ENCODE measurements at places on chromosomes 16 and 17.

GRCh38 chr16:28823291-28823872 is 583 bp downstream of the ATXN2L start:
- no peak for DNase-seq

DNA sequence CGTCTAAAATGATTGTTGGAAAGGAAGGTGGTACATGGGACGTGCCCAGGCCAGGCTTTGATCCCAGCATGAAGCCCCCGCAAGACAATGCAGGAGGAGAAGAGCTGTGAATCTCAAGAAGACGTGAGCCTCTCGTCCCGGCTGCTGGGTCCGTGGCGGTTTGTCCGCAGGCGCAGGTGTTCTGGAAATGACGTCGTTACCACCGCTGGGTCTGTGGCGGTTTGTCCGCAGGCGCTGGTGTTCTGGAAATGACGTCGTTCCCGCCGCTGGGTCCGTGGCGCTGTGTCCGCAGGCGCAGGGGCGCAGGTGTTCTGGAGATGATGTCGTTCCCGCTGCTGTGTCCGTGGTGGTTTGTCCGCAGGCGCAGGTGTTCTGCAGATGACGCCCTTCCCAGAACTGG is 14.1 kb downstream of the SPG7 start:
- no peak for DNase-seq

DNA sequence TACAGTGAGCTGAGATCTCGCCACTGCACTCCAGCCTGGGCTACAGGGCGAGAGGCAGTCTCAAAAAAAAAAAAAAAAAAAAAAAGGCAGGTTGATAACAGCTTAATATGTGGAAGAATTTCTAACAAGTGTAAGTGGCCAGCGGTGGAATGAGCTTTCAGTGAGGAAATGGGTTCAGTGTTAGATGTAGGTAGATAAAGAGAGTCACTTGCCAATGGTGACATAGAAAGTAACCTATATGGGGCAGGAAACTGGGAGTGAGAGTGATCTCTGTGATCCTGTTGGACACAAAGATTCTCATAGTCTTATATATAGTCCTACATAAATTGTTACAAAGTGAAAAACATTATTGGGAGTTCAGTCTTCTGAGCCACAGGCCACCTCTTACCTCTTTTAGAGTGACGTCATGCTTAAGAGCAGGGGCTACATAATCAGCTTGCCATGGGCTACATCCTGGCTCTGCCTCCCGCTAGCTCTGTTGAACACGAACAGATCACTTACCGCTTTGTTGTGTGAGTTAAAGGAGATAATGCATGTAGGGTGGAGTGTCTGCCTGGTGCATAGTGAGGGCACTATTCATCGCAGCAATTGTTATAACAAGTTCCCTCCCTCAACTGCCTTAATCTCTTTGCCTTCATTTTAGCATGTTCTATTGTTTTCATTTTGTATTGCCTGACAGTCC is 110.2 kb upstream of the ELAC2 start:
- no peak for DNase-seq

GRCh38 chr16:24010440-24011089 is 174.8 kb downstream of the PRKCB start:
- DNase-seq: peak; percentile 73

DNA sequence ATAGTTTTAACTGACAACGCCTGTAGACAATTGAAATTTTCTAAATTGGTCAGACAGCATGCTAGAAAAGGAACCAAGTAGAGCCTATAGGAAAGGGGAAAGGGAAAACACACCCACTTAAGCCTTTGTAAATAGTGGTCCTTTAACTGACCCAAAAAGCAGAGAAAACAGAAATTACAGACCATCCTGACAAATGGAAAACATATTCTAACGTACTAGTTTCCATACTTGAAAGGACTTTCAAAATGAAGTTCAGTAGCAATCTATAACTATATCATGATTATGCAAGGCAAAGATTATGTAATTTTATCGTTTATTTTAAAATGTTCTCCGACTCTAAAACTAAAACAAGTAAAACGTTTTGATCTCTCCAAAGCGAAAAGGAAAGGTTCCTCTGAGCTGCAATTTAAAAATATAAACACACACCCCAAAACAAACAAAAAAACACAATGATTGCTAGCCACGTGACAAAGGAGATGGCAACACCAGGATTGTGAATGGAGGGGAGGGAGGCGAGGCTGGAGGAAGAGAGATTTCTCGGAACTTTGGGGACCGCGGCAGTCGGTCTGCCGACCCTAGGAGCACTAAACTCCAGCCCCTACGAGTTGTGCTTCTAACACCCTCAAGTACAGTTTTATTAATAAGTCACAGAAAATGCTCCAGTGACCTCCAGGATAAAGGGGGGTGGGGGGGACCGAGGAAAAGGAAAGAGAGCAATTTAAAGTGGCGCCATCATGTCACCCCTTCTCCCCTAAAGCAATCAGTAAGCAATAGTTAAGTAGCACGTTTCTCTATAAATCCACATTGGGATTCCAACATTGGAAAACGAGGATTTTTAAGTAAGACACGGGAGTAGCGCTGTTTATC is 1.7 kb downstream of the KANSL1 start:
- DNase-seq: no peak

GRCh38 chr17:72599891-72600290 is 479.1 kb downstream of the SOX9 start:
- no peak for DNase-seq

- DNase-seq: no peak
Observed at GRCh38 chr17:55446581-55447205, 25.1 kb upstream of the MMD start.

DNA sequence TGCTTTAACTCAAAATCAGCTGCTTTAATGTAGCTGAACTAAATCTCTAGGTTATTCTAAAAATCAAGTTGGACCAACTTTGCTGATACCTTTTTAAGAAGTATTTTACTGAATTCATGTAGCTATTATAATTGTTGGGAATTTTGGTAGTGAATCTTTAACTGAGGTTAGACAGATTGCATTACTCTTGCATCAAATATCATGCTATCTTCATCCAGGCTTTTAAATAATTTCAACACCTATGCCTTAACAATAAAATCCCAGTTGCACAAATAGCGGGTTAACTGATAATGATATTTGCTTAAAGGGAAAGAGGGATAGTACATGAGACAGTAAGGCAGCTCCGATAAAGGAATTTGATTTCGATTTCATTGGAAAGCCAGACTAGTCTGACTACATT is 241.3 kb upstream of the TBX2 start:
- no peak for DNase-seq

DNA sequence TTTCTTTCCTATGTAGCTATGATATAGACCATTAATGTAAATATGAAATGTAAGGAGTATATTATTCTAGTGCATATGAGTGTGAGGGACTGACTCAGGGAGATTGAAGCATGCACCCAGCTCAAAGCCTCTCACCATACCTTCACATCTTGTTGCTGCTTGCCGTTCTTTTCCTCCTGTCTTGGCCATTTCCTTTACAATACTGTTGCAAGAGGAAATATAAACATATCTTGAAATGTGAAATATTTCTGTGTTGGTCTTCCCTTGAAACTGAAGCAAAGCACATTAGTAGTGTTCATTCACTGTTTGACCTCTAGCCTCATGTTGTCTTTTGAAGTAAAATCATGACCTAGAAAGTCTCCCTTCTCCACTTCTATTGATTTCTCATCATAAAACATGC is 46.6 kb downstream of the PHKB start:
- DNase-seq: no peak

- DNase-seq: no peak
Observed at GRCh38 chr16:24552705-24553246, 13.4 kb downstream of the RBBP6 start.

GRCh38 chr16:89828870-89829629 is 775 bp downstream of the SPIRE2 start:
- DNase-seq: no peak

GRCh38 chr17:78998311-78999055 is 11.1 kb downstream of the CANT1 start:
- DNase-seq: no peak

GRCh38 chr17:58227733-58228132 is 8.7 kb upstream of the MKS1 start:
- no peak for DNase-seq

DNA sequence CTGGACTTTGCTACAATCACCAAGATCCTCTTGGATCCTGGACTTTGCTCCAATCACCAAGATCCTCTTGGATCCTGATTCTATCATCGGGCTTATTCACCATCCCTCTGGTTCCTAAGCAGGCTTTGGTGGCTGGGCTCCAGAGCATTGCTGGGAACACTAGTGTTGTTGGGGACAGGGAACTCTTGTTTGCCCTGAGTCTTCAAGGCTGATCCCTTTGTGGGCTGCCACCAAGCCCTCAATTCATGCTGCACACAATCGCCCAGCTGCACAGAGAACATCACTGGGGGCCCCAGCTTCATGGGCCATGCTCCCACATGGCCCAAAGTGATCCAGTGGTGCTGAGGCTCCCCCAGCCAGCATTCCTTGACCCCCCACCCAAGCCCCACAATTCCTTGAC is 88.3 kb downstream of the TMEM132E start:
- no peak for DNase-seq

- DNase-seq: no peak
Observed at GRCh38 chr17:39761861-39762496, 24.2 kb downstream of the GRB7 start.

GRCh38 chr17:7293816-7294613 is 424 bp downstream of the YBX2 start:
- DNase-seq: no peak

DNA sequence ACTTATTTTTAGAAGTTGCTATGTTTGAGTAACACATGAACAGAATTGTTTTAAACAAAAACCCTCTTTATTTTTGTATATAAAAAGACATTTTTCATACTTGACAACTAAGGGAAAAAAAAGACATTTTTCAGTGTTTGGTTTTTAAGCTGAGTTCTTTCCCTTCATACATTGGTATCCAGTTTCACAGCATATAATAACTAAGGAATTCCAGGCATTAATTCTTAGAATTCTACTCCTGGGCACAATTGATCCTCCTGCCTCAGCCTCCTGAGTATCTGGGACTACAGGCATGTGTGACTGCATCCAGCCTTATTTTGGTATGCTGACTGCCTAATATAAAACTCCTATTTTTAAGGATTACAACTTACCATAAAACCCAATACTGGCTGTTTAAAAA is 8.4 kb downstream of the FBXO47 start:
- no peak for DNase-seq

GRCh38 chr17:69606142-69606800 is 191.8 kb downstream of the MAP2K6 start:
- DNase-seq: no peak

GRCh38 chr16:2501946-2502895 is 11.5 kb upstream of the ATP6V0C start:
- DNase-seq: no peak

- no peak for DNase-seq
Observed at GRCh38 chr17:81221842-81222619, 734 bp downstream of the CEP131 start.

- no peak for DNase-seq
Observed at GRCh38 chr16:76946879-76947278, 244.1 kb upstream of the MON1B start.

- DNase-seq: no peak
Observed at GRCh38 chr16:56282451-56282850, 91.2 kb downstream of the GNAO1 start.

DNA sequence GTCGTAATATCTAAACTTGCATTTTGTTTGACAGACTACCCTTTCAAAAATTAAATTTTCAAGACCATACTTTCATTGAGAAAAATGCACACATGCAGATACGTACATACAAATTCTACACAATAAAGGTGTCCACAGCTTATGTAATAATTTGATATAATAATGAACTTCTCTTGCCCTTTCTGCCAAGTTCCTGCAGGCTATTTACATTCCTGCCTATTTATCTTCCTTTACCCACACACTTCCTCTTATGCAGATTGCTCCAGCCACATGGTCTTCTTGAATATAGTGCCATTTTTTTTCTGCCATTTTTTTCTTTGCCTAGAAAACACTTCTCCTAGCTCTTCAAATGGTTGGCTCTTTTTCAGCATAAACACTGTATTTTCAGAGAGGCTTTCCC is 826.9 kb upstream of the CDH8 start:
- DNase-seq: no peak

- DNase-seq: no peak
Observed at GRCh38 chr17:40901981-40902474, 17.0 kb upstream of the KRT20 start.
